ENCODE measurements at places on chromosomes 16 and 17. TPM values are rescaled to one million over a fixed set of nuclear protein-coding genes. Genes with fewer than 3 reads are reported as not detected.

DNA sequence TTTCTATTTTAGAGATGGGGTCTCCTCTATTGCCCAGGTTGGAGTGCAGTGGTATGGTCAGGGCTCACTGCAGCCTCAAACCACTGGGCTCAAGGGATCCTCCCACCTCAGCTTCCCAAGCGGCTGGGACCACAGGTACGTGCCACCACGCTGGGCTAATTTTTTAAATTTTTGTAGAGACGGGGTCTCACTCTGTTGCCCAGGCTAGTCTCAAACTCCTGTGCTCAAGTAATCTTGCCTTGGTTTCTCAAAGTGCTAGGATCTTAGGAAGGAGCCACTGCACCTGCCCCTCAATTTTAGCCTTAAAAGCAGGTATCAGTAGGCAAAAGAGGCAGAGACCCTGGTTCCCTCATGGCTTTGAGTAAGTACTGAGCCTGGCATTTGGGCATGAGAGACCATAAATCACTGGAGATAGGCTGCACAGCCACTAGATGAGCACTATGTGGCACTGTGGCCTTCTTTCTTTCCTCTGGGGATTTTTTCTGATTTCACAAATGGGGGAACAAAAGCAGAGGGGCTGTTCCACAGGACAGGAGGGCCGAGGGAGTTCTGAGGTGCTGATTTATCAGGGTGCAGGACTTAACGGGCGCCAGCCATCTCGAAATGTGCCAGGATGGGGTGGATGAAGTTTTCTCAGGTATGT, 82.2 kb downstream of the PLXDC1 start:
- DNase-seq, result peak; percentile 75

GRCh38 chr17:78588258-78589030, 11.2 kb upstream of the DNAH17 start:
- DNase-seq, result no peak

DNA sequence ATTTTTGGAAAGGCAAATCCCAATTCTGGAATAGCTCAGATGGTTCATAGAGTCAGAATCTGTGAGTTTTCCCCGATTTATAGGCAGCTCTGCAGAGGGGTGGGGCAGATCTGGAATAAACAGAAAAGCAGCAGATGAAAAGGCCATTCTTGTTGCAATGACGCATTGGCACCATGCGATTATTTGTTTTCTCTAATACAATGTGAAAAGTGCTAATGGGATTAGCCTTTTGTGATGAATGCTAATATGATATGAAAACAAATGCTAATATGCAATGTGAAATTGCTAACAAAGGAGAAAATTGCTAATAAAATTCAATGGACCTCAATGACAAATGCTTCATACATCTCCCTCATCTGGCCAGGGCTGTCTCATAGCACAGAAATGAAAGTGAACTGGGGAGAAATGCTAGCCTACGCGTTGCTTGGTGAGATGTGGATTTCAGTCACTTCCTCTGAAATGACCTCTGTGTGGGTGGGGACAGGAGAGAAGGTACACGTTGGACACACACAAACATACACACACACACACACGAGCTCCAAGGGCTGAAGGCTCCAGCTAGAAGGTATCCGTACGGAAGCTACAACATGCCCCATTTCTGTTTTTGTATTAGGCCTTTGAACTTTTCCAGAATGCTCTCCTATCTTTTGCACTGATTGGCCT, 394.5 kb downstream of the XYLT1 start:
- no peak for DNase-seq

DNA sequence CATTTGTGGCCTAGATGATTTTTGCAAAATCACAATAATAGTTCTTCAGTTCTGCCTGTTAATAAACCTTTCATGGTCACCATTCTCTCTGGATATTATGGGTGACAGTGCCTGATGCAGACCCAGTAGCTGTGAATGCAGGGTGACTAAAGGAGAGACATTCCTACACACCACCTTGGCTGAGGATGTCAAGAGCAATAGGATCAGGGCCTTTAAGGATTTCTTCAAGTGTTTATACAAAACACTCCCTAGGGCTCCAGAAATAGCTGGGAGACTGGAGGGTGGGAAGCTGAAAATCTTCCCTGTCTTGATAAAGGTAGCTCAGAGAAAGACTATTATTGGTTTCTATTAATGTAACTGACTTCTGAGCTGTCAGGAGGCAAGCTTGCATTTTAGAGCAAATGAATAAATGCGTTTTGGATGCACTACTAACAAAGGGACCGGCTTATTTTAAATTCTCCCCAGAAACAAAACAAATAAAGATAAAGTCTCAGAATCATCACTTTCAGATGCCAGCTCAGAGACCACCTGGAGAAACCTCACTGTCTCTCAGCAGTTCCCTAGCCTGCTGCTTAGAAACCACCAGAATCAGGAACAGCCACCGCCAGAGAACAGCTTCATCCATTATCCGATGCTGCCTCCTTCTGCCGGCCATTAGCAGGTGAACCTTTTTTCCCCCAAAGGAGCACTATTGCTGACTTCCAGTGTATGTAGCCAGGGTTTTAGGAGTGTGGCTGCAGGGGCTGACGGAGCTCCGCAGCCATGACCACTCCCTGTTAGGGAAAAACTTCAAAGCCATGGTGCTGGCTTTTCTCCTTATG, 171.4 kb upstream of the DYNLRB2 start:
- peak; percentile 36 for DNase-seq

- no peak for DNase-seq
These were observed 106.2 kb downstream of the PHKB start for GRCh38 chr16:47567321-47567720.

GRCh38 chr16:53216798-53217197, 162.0 kb downstream of the CHD9 start:
- no peak for DNase-seq

SEPTIN1 gene
- total RNA-seq, result not detected

ASGR1 gene
- 18.8 TPM for total RNA-seq

ZNF385C gene
- total RNA-seq, result 0.41 TPM

WSB1 gene
- 187 TPM for total RNA-seq

RAB26 gene
- total RNA-seq, result 4.1 TPM

DNAAF8 gene
- total RNA-seq, result 1.2 TPM

CDH1 gene
- total RNA-seq, result 1.6 TPM
